ENCODE measurements at places on chromosomes 4 and X.

GRCh38 chr4:166594326-166594946, 639.9 kb downstream of the SPOCK3 start:
- no peak for DNase-seq

- no peak for DNase-seq
These were observed 138.4 kb downstream of the COL25A1 start for GRCh38 chr4:109164011-109164410.

GRCh38 chrX:39652336-39652735, 445.4 kb downstream of the BCOR start:
- DNase-seq = no peak

DNA sequence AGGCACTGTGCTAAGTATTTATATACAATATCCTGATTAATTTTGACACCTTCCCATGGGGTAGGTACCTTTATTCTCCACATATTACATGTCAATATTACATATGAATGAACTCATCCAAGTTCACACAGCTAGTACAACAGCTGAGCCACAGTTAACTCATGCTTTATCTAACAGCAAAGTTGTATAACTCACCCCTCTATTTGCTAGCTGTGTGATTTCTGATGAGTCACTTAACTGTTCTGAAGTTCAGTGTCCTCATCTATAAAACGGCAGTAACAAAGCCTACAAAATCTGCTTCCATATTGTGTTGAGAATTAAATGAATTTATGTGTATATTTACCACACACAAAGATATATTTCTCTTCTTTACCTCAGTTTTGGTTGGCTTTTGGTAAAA, 48.2 kb upstream of the KDR start:
- DNase-seq = no peak

- DNase-seq = no peak
These were observed 952.9 kb downstream of the FAT4 start for GRCh38 chr4:126267689-126268088.
